ENCODE measurements at places on chromosomes 3 and 15. TPM values are rescaled to one million over a fixed set of nuclear protein-coding genes. Genes with fewer than 3 reads are reported as not detected.

CIB2 gene
- total RNA-seq = 0.08 TPM

MORC1 gene
- total RNA-seq = 0.11 TPM

STAC gene
- 28.3 TPM for total RNA-seq

IQCF5 gene
- not detected for total RNA-seq

ACKR4 gene
- total RNA-seq = not detected

TRAIP gene
- 15.1 TPM for total RNA-seq

GATA2 gene
- 1.6 TPM for total RNA-seq

Measured in HT1080 (cell line).